ENCODE measurements at places on chromosomes 4 and X.

- DNase-seq: no peak
These were observed 618.1 kb downstream of the PPP4R3C start for GRCh38 chrX:26845056-26845455.

DNA sequence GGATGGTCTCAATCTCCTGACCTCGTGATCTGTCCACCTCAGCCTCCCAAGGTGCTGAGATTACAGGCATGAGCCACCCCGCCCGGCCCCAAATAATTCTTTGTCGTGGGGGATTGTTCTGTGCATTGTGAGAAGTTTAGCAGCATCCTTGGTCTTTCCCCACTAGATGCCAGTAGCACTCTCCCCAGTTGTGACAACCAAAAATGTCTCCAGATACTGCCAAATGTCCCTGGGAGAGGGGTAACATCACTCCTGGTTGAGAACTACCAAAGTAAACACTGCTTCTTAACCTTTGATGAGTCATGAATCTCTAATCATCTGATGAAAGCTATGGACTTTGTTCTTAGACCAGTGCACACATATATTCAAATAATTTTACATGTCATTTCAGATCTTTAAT lies 90.7 kb upstream of the BRS3 start:
- DNase-seq: no peak

DNA sequence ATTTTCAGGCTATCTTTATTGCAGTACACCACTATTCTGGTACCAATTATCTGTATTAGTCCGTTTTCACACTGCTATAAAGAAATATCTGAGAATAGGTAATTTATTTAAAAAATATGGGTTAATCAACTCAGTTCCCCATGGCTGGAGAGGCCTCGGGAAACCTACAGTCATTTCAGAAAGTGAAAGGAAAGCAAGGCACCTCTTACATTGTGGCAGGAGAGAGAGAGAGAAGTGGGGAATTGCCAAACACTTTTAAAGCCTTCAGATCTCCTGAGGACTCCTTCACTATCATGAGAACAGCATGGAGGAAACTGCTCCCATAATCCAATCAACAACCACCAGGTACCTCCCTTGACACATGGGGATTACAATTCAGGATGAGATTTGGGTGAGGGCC lies 54.7 kb downstream of the AMER1 start:
- no peak for DNase-seq

DNA sequence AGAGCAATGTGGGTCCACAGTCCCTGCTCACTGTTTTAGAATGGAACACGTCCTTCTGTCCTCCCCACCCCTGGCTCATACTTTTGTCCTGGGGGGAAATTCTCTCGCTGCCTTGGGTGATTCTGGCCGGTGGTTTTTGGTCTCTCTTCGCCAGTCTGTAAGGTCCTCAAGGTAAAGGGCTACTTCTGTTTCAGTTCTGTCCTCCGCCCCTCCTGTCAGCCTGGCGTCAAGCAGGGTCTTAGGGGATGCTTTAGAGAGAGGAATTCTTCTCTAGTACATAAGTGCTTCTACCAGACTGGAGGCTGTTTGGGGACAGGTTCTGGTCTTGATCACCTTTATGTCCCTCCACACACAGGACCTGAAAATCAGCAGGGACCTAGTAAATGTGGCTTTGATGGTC lies 617 bp upstream of the MRFAP1L1 start:
- DNase-seq: no peak

GRCh38 chrX:123157586-123157985 lies 26.5 kb upstream of the GRIA3 start:
- DNase-seq: no peak

DNA sequence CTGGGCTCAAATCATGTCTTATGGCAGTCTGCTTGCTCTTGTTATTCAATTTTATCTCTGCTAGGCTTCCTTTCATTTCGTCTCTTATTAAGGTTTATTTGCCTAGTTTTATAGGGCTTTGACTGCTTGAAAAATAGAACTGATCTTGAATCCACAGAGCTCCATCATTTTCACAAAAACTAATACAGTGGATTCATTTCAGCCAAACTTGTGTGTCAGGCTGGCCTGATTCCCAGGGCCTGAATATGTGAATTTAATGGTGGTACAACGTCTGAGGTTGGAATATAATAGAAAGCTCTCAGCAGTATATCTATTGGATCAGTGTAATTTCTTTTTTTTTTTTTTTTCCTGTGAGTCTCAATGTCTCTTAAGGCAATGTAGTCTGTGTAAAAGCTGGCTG lies 123.3 kb downstream of the POU4F2 start:
- DNase-seq: no peak

DNA sequence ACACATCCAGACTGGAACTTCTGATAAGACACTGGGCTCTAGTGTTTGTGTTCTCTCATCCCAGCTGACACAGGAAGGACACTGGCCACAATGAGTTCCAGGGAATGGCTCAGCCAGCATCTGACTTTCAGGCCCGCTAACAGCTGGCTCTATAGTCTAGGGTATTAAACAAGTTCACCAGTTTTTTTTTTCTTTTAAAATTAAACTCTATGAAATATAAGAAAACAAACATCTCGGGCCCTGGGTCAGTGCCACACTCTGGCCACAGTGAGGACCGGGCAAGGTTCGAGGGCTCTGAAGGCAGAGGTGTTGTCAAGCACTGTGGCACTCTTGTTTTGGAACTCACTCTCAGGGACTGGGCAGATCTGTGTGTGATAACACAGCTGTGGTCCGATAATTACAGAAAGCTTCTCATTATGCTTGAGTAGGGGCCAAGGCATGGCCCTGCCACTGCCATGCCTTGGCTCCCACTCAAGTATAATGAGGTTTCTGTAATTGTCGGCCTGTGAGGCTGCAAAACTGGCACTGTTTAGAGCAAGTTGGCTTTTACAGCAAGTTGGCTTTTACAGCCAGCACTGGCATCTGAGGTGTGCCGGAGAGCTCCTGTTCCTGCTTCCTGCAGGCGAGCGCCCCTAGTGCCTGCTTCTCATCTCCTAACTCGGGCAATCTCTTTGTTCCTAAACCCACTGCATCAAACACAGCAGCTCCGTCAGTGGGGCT lies 62.8 kb downstream of the PPP1R2C start:
- DNase-seq: no peak

- DNase-seq: no peak
These were observed 79.4 kb downstream of the JADE3 start for GRCh38 chrX:46991664-46992063.

- DNase-seq: no peak
These were observed 41.8 kb downstream of the RPS6KA3 start for GRCh38 chrX:20224814-20225487.

DNA sequence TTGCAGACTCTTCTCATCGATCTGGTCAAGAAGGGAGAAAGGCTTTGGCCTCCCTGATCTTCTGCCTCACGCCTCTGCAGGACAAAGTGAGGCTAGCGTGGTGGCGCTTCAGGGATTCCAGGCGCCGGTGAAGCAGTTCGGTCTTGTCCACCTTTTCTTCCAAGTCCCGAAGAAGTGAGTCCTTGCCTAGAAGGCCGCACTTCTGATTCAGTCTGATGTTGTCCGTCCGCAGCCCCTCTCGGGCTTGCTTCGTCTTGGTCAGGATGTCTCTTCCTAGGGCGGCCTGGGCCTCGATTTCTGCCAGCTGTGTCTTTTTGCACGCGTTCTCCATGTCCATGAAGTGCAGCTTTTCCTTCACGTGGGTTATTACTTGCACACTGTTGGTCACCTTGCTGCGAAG lies 1.9 kb upstream of the TADA2B start:
- no peak for DNase-seq

DNA sequence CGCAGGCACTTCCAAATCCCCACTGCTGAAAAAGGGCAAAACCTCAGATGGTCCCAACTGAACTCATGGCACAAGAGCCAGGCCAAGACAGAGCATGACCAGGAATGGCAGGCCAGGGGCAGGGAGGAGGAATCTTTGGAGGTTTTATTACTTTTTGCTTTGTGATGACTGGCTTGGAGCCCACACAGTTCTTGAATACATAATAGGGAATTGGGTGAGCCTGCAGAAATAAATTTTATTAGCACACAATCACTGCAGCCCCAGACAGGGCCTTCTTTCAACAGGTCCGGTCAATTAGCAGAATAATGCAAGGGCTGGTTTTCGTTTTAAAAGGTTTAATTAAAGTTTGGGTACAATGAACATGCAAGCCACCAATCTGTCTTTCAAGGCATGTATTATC lies 23.4 kb upstream of the MAMLD1 start:
- DNase-seq: no peak

GRCh38 chr4:113602646-113603228 lies 158.8 kb downstream of the CAMK2D start:
- DNase-seq: no peak

- DNase-seq: no peak
These were observed 114.4 kb downstream of the FRAS1 start for GRCh38 chr4:78171482-78171881.

DNA sequence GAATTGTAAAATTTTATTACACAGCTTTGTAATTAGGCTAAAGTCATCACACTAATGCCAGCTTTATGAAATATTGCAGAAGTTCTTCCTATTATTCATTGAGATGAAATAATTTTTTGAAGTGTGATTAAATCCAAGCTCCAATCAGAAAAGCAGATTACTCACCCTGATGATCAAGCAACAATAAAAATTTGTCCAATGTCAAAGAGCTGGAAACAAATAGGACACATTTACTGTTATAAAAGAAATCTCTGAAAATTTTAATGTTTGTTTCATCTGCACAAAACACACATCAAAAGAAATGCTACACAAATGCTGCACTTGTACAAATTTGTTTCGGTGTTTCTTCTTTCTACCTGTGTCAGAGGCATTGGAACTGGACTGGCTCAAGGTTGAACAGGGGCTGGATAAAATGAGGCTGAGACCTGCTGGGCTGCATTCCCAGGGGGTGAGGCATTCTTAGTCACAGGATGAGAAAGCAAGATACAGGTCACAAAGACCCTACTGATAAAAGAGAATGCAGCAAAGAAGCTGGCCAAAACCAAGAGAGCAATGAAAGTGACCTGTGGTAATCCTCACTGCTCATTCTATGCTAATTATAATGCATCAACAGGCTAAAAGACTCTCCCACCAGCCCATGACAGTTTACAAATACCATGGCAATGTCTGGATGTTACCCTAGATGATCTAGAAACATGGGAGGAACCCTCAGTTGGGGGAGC lies 78.3 kb downstream of the GASK1B start:
- no peak for DNase-seq

Data from activated CD8-positive, alpha-beta memory T cell treated with anti-CD3 and anti-CD28 coated beads for 1 hour (primary cell).